Stimulated activated CD4-positive, alpha-beta T cell treated with anti-CD3 and anti-CD28 coated beads, Interleukin-15, amount 100 ng/mL, for 1 hour (primary cell): ENCODE measurements at places on chromosomes 1 and 21.

DNA sequence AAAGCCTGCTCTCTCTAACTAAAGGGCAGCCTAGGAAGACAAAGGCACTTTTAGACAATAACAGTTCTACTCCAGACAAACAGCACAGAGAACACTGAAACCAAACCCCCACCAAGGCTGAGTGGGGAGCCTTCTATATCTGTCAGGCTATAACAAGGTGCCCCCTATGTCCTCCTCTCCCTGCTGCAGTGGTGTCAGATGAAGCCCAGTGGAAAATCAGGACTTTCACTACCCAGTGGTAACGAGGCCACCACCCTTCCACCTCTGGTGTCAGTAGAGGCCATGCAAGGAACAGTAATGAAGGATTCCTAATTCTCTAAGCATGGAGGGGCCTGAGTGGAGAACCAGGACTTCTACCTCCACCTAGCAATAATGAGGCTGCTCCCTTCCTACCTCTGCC lies 83.7 kb downstream of the ZSWIM5 start:
- DNase-seq, result no peak

DNA sequence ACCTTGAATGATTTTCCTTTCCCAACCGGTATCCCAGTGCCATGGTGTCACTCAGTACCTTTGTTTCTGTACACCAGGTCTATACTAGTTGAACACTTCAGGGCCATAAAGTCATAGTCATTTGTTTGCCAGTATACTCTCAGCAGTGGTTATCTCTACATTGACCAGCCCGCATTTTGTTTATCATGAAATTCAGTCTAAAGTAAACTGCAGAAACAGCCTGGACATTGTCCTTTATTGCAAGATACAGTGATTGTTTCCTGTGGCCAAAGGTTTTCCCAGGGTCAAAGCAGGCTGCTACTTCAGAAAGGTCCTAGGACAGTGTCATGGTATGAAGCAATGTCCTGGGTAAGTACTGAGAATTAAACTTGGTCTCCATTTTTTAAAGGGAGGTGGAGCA lies 407.4 kb downstream of the RWDD3 start:
- DNase-seq, result no peak

GRCh38 chr1:22709227-22709626 lies 1.4 kb upstream of the EPHB2 start:
- no peak for DNase-seq

DNA sequence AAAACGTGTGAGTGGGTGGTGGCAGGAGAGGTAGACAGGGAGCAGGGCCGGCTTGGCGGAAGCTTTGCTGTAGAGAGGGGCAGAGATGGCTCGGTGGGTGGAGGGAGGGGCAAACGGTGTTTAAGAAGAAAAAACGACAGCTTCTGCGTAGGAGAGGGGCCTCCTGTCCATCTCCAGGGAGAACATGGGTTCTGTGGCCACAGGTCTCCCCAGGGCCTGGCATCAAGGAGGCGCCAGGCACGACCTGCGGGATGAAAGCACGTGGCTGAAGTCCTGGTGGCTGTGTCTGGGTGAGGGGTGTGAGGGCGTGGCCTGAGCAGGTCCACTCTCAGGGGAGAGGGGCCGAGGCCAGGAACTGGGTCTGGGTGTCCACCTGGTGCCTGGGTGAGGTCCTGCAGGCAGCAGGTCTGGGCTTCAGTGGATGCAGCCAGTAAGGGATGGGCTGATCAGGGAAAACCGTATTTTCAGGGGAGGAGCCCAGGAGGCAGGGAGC lies 940 bp upstream of the PRKCZ start:
- DNase-seq, result no peak

DNA sequence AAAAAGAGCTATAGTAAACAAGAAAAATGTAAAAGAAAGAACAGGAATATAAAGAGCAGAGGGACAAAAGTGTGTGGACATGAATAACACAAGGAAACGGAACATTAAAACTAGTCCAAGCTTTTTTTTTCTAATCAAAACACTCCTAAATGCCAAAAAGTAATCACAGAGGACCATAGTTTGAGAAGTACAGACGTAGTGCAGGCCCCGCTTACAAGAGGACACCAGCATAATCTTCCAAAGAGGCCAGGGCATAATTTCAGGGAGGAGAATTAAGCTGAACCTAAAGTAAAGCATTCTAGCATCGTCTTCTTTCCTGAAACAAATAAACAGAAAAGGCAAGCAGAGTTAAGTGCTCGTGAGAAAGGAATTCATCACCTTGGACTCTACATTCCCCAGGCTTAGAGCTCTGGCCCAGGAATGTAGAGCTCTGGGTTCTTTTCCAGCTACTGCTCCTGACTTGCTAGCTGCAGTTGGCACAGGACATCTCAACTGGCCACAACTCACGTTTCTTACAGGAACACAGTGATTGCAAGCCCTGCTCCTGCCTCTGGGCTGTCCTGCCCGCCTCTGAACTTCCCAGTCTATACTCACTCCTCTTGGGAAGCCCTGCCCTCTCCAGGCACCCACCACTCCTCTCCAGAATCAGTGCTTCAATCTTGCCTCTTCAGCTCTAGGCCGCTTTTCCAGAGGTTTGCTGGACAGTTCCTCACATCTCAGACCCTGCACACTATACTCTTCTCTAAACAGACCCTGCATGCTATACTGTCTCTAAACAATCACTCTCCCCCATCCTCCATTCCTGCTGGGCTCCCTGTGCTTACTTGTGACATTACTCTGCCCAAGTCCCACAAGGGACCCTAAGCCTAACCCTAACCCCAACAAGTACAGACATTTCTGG lies 9.8 kb downstream of the RGS8 start:
- DNase-seq, result no peak

GRCh38 chr1:37399205-37399604 lies 75.2 kb upstream of the ZC3H12A start:
- DNase-seq, result no peak

DNA sequence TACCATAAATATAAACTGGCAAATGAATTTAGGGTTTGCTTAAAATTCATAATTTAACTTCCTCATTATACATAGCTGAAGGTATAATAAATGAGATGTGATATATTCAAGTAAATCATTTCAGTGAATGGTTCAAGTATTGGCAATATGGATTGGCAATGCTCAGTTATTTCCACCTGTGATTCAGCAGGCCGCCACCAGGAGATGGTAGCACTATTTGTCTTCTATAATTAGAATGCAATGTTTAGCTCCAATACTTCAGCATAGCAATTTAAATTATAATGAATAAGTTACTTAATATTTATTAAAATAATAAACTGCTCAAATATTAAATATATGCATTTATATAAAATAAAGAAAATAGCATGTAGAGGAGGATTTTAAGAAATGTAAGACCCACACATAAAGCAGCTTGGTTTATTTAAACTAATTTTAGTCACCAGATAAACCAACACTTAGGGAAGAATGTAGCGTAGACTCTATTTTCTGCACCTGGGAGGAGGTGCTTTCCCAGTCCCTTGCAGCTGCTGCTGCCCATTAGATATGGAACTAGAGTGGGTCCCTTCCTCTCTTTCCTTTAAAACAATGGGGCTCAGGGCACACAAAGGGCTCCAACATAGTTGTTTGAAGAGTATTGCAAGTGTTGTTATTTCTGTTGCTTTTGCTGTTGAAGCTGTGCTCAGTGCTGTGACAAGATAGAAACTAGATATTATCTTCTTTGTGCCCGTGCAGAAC lies 62.1 kb downstream of the PLPPR4 start:
- no peak for DNase-seq

DNA sequence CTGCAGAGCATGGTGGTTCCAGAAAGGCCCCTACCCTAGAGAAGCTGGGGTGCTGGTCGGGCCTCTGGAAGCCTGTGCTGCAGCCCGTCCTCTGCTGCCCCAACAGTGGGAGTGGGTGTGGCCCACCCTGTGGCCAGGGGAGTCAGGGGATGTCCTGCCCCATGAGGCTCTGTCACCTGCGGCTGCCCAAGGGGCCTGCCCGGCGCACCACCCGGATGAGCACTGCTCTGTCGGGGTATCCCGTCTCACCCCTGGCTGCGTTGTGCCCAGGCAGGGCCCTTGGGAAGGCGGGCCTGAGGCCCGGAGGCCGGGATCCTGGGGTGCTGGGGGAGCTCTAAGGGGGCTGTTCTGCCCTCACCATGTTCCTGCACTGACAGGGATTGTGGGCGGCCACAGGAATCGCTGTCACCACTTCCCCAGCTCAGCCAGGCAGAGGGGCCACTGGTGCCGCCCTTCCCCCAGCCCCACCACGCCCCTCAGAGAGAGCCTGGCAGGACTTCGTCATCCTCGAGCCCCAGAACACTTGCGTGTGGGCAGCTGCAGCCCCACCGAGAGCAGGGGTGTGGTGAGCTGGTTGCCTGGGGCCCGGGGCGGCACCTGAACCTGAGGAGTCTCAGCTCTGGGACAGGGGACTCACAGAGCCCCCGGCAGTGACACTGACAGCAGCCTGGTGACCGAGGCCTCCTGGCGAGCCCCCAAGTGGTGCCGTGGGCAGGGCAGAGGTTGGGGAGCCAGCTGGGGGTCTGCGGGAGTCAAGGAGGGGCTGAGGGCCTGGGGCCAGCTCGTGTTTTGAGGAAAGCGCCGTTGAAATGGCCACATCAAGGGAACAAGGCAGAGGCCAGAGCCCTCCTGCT lies 20.2 kb downstream of the PANK4 start:
- no peak for DNase-seq

DNA sequence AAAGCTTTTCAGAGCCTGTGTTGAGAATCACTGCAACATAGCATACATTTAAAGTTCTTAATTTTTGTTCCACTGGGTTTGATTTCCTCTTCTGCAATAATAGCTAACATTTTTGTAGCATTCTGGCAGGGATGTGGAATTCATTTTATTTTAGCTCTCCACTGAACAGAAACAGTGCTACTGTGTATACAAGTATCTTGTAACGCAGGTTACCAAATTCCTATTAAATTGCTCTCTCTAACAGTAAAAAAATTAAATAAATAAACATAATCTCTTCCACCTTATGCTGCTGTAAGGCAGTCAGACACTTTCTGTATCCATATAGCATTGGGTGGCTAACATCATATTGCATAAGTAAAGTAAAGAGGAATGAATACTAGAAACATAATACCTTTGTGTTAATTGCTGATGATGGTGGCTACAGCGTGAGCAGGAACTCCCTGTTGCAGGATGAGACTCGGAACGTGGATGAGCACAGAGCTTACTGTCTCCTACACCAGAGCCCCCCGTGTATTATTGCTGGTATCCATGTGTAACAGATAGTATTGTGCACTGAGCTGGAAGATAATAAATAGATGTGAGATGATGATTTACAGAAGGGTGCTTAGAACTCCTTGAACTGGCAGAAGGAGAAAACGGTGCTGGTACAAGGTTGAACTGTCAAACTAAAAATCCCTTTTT lies 276.9 kb upstream of the SNX7 start:
- DNase-seq, result no peak

GRCh38 chr1:203454986-203455471 lies 20.6 kb upstream of the PRELP start:
- DNase-seq, result no peak

DNA sequence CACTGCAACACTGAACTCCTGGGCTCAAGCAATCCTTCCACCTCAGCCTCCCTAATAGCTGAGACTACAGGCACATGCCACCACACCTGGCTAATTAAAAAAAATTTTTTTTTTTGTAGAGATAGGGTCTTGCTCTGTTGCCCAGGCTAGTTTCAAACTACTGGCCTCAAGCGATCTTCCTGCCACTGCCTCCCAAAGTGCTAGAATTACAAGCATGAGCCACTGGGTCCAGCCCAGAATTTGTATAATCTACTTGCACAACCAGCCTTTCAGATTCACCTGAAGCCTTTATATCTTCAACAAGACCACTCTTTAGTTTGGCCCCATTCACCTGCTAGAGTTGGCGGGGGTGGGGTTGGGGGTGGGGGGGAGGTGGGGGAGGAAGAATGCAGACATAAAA lies 181.7 kb upstream of the LMO4 start:
- DNase-seq, result no peak

DNA sequence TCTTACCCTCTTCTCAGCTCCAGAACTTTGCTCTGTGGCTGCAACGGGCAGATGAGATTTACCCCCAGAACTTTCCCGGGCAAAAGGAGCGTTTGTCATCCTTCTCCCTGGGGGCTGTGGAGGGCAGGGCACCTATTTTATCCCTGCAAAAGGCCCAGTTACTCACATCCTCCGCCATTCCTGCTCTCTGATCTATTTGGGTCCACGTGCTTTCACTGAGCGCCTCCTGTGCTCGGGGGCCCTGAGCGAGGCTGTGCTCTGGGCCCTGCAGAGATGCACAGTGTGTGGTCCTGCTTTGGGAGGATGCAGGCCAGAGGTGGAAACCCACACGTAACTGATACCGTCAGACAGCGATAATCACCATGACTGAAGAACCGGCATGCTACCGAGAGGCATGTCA lies 2.4 kb upstream of the CSMD2 start:
- no peak for DNase-seq

- DNase-seq, result no peak
Observed at GRCh38 chr1:242065813-242066212, 66.9 kb upstream of the MAP1LC3C start.

GRCh38 chr1:219419065-219419464 lies 193.8 kb downstream of the ZC3H11B start:
- no peak for DNase-seq

GRCh38 chr1:229295745-229296144 lies 24.8 kb downstream of the RAB4A start:
- DNase-seq, result no peak

DNA sequence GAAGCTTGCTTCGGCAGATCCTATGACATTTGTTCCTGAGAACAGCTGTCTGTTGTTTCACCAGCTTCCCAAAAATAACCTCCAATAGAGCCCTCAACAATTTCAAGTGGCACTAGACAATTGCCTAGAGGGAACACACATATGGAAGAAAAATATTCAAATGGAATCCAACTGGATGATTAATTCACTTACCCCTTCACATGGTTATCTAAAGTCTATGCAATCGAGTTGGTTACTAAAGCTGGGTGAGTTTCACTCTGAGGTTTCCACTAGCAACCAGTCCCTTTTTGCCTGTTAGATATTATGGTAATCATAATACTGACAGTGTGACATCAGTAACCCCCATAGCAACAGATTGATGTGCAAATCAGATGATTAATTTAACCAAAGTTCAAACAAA lies at the start of gene LEMD1:
LEMD1 (minus strand) TSS at position 259 of the 400 bp plus-strand sequence. CDS start 1,520 bp downstream, outside the sequence.
- DNase-seq, result no peak

GRCh38 chr1:210124736-210125135 lies 107.9 kb upstream of the SERTAD4 start:
- DNase-seq, result no peak
